ENCODE measurements at places on chromosomes 3 and 15. TPM values are rescaled to one million over a fixed set of nuclear protein-coding genes. Genes with fewer than 3 reads are reported as not detected.

Gene MUC13
- total RNA-seq = 0.07 TPM

GRCh38 chr3:120681506-120682038 is 467 bp downstream of the HGD start:
- peaks cover 19% of the 10 kb centered on the region for H3K4me1 ChIP-seq
- H3K4me3 ChIP-seq = no peak overlapping the region
- H3K27ac ChIP-seq = no peak overlapping the region
- DNase-seq = no peak
- H3K36me3 ChIP-seq = no peaks in the 10 kb centered on the region

- H3K27me3 ChIP-seq = no peaks in the 10 kb centered on the region
- no peaks in the 10 kb centered on the region for H3K36me3 ChIP-seq
- H3K27ac ChIP-seq = no peak overlapping the region
- peak; percentile 89 for DNase-seq
- H3K4me1 ChIP-seq = peaks cover 3% of the 10 kb centered on the region
Observed at GRCh38 chr15:99755692-99756409, 22.6 kb upstream of the LYSMD4 start.

- DNase-seq = no peak
- peaks cover 50% of the 10 kb centered on the region for H3K4me1 ChIP-seq
- no peaks in the 10 kb centered on the region for H3K36me3 ChIP-seq
- no peak overlapping the region for H3K4me3 ChIP-seq
Observed at GRCh38 chr3:10674578-10674977, 141.4 kb upstream of the SLC6A11 start.

DNA sequence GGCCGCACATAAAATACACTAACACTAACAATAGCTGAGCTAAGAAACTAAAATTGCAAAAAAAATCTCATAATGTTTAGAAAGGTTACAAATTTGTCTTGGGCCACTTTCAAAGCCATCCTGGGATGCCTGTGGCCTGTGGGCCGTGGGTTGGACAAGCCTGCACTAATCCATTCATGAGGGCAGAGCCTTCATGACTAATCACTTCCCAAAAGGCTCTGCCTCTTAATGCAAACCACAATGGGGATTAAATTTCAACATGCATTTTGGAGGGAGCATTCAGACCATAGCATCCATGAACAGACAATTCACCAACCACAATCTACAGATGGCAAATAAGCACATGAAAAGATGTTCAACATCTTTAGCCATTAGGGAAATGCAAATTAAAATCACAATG is 128.2 kb downstream of the SUCLG2 start:
- H3K36me3 ChIP-seq = no peaks in the 10 kb centered on the region
- no peak overlapping the region for H3K4me3 ChIP-seq
- no peak overlapping the region for H3K27ac ChIP-seq
- no peak for DNase-seq
- peaks cover 14% of the 10 kb centered on the region for H3K4me1 ChIP-seq

GRCh38 chr3:32401126-32401525 is 9.5 kb downstream of the CMTM7 start:
- no peak for DNase-seq
- peak overlapping the region; percentile 18 for H3K4me3 ChIP-seq
- peaks cover 8% of the 10 kb centered on the region for H3K4me1 ChIP-seq
- H3K27ac ChIP-seq = no peak overlapping the region

Gene NPAP1
- not detected for total RNA-seq

DNA sequence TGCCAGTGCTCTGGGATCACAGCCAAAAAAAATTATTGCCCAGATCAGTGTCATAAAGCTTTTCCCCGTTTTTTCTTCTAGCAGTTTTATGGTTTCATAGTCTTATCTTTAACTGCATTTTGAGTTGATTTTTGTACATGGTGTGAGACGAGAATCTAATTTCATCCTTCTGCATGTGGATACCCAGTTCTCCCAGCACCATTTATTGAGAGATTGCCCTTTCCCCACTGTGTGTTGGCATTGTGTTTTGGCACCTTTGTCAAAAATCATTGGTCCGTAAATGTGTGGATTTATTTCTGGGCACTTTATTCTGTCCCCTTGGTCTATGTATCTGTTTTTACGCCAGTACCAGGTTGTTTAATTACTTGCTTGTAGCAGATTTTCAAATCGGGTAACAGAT is 122.8 kb downstream of the TAFA4 start:
- no peaks in the 10 kb centered on the region for H3K4me1 ChIP-seq
- no peak for DNase-seq
- H3K36me3 ChIP-seq = no peaks in the 10 kb centered on the region

DNA sequence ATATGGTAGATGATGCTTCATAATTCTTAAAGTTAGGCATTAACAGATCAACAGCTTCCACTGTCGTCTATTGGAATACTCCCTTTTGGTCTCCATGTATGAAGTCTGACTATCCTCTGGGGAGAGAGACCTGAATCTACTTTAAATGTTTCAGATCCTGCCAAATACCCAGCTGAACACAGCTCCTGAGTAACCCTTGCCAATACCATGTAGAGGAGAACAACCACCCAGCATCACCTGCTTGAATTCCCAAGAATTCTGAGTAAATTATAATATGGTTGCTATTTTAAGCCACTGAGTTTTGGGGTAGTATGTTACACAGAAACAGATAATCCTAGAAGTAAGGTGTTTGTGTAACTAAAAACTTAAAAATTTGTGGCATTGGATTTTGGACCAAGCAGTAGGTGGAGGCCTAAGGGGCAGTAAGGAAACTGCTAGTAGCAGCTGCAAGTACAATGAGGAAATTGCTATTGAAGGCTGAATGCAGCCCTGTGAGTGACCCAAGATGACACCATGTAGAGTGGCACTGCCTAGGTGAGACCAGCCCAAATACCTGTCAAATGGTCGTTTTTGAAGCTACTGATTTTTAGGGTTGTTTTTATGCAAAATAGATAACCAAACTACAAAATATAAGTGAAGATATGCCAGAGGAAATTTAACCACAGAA is 30.9 kb downstream of the NRG4 start:
- no peak for DNase-seq
- no peak overlapping the region for H3K27ac ChIP-seq
- no peaks in the 10 kb centered on the region for H3K27me3 ChIP-seq
- no peak overlapping the region for H3K4me3 ChIP-seq

GRCh38 chr15:60548101-60548500 is 69.2 kb upstream of the ICE2 start:
- H3K4me3 ChIP-seq = no peak overlapping the region
- H3K27ac ChIP-seq = no peak overlapping the region
- DNase-seq = no peak
- no peaks in the 10 kb centered on the region for H3K36me3 ChIP-seq
- no peaks in the 10 kb centered on the region for H3K4me1 ChIP-seq
